Activated naive CD8-positive, alpha-beta T cell treated with anti-CD3 and anti-CD28 coated beads for 36 hours (primary cell): ENCODE measurements at places on chromosomes 2 and 18. TPM values are rescaled to one million over a fixed set of nuclear protein-coding genes. Genes with fewer than 3 reads are reported as not detected.

Gene CLEC4F
- total RNA-seq = not detected

Gene C1GALT1C1L
- total RNA-seq = 0.31 TPM

Gene FTCDNL1
- total RNA-seq = 3.2 TPM

Gene SH3RF3
- 2.5 TPM for total RNA-seq

Gene GTF2A1L
- not detected for total RNA-seq

Gene CRIM1
- 11.8 TPM for total RNA-seq

DNA sequence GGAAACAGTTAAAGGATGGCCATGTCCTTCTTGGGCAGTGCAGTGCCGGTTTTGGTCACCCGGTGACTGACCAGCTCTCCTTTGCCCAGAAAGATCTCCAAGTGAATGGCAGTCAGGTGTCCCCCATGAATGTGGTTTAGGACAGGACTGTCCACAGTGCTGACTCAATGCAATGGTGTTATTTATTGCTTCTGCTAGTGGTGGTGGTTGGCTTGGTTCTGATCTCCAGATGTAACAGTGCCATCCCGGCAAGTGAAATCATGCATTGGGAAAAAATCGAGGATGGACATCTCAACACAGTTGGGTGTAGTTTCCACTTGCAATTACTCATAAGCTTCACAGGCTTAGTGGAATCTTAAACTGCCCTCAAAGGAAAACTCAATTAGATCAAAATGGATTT, 81.9 kb downstream of the TGOLN2 start:
- DNase-seq = no peak

- no peak for DNase-seq
These were observed 234.6 kb upstream of the FANCL start for GRCh38 chr2:58475756-58476155.

DNA sequence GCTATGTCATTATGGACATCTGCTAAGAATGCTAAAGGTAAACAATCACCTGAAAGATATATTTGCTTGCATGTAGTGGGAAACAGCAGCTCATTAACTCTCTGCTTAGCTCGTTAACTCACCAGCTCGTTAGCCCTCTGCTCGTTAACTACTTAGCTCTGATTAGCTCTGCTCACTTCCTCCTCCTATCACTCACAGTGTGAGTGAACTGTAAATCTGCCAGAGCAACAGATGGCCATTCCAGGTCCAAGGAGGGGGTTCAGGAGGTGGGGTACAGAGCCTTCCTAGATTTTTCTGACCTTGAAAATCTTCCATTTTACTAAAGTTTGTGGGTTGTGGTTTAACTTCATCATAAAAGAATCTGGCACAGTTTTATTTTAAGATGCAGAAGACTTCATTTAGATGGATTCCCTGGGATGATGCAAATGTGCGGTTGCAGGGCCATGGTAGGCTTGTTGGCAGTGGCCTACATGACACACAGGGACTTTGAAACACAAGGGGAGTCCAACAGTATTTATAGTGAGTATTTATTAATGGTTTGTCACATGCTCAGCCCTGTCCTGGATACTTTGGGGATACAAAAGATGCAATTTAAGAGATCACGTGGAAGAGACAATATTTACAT, 1633.7 kb upstream of the CELF4 start:
- DNase-seq = no peak

DNA sequence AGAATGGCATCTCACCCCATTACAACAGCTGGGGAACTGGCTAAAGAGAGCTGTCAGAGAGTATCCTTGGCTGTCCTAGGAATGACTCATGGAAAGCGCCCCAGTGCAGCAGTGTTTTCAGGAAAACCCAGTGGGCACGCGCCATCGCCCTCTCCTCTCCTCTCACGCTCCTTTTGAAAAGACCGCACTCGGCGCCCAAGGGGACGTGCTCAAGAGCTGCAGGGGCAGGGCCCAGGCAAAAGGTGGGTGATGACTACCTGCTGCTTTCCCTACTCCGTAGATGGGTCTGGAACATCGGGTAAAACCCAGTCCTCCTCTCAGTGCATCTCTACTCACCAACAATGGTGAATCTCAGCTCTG, 68.1 kb downstream of the EMILIN2 start:
- DNase-seq = no peak

- no peak for DNase-seq
These were observed 217.0 kb upstream of the UBE2E3 start for GRCh38 chr2:180763263-180763989.

GRCh38 chr2:30436859-30437435, 10.1 kb upstream of the LCLAT1 start:
- no peak for DNase-seq

DNA sequence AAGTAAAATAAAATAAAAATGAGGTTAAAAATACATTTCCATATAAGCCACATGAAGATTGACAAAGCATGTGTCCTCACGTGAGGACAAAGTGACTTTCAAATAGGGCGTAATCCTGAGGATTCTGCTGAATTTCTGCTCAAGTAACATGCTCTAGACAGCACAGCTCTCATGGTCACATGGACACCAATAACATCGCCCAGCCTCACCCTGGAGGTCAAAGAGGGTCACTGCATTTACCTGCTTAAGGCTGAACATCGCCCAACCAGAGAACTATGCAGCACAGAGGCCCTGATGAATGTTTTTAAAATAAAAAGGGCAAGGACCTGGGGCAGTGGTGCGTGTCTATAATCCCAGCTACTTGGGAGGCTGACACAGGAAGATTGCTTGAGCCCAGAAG, 30.2 kb downstream of the TGFBRAP1 start:
- no peak for DNase-seq

GRCh38 chr2:121184248-121184862, 100.6 kb downstream of the TFCP2L1 start:
- DNase-seq = no peak
